GM12878 (cell line): ENCODE measurements at places on chromosomes 2 and 18. TPM values are rescaled to one million over a fixed set of nuclear protein-coding genes. Genes with fewer than 3 reads are reported as not detected.

CABYR gene
- 1.3 and 1.7 TPM in 2 replicates for polyA plus RNA-seq

KRTCAP3 gene
- 0.60 and 0.82 TPM in 2 replicates for polyA plus RNA-seq

ZAP70 gene
- polyA plus RNA-seq: 1.2 TPM in 2 replicates

FAM161A gene
- 8.4 and 10.6 TPM in 2 replicates for polyA plus RNA-seq

RAX gene
- not detected in 2 replicates for polyA plus RNA-seq

CYRIA gene
- polyA plus RNA-seq: 9.6 and 11.4 TPM in 2 replicates

LRP1B gene
- polyA plus RNA-seq: not detected in 2 replicates

CYS1 gene
- polyA plus RNA-seq: 0.54 and 0.96 TPM in 2 replicates

DNA sequence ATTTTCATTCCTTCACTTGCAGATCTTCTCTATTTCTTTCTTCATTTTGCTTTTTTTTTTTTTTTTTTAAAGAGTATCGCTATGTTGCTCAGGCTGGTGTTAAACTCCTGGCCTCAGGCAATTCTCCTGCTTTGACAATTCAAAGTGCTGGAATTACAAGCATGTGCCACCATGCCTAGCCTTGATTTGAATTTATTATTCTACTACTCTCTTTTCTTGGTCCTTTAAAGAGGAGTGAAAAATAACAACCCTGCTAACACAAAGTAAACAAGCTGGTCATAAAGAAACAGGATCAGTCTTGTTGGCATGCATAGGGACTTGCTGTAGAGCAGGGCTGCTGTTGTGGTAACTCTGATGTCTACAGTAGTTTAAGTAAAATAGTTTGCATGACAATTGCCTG lies 1615.3 kb upstream of the ZEB2 start:
- no peak for DNase-seq

- no peak for DNase-seq
Observed at GRCh38 chr18:12659904-12660605, 2.1 kb upstream of the SPIRE1 start.

DNA sequence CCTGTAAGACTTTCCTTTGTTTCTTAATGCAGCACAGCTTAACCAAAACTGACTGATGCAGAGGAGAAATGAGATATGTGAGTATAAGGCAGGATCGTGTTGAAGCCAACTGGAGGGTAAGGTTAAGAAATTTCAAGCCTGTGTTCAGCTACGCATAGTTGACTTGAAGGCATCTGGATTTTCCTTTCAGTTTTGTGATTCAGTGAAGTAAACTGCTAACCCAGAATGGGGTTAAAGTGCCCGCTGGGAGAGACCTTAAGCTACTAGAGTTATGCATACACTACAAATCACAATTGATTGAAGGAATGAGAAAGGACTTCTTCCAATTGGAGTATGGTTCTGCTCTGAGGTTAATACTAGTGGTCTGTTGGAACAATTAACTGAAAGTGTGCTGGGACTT lies 22.6 kb downstream of the THSD7B start:
- no peak for DNase-seq

DNA sequence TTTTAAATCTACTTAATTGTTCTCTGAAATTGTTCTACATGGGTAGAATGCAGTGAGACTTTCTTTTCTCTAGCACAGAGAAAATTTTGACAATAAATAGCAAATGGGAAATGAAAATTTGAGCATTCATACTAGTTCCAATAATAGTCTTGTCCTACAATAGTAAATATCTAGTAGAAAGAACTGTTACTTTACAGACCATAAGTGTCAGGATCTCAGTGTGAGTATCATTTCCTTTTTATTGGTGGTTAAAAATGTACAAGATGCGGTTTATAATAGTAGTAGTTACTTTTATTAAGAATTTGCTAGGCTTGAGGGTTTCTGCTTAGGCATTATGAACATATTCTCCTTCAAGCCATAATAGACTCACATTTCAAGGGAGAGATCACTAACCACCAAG lies 43.2 kb downstream of the KCNE4 start:
- no peak for DNase-seq

DNA sequence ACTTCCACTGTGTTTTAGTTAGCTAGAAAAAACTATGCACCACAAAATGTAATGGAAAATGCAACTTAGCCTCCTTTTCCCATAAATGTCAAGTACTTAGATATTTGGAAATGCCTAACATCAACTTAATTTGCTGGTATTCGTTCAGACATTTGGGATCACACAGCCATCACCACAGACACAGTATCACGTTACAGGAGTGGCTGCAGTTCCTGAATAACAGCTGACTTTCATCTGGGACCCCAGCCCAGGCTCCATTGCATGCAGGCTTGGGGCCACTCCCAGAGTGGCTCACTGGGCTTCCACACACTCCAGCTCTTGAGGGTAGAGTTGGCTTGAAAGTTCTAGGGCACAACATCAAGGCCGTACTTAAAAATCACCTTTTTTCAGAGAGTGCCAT lies 9.3 kb downstream of the TMEM182 start:
- DNase-seq: no peak

- DNase-seq: no peak
Observed at GRCh38 chr2:70087702-70088597, 673 bp downstream of the PCBP1 start.

- no peak for DNase-seq
Observed at GRCh38 chr18:28559511-28559910, 382.6 kb upstream of the CDH2 start.

- no peak for DNase-seq
Observed at GRCh38 chr2:20961858-20962257, 82.0 kb downstream of the APOB start.

- DNase-seq: peak; percentile 38
Observed at GRCh38 chr2:113124181-113124961, 3.0 kb upstream of the IL1RN start.

- no peak for DNase-seq
Observed at GRCh38 chr2:51120754-51121280, 88.9 kb upstream of the NRXN1 start.
